ENCODE measurements at places on chromosomes 6 and 20. TPM values are rescaled to one million over a fixed set of nuclear protein-coding genes. Genes with fewer than 3 reads are reported as not detected.

MAPK14 gene
- 25.3 TPM for polyA plus RNA-seq

- DNase-seq, result no peak
Observed at GRCh38 chr20:13286607-13287006, 65.5 kb downstream of the ISM1 start.

- DNase-seq, result no peak
Observed at GRCh38 chr6:129130106-129130505, 247.2 kb downstream of the LAMA2 start.

- DNase-seq, result no peak
Observed at GRCh38 chr20:15917283-15917682, 656.0 kb downstream of the KIF16B start.

GRCh38 chr20:13231031-13231752, 10.1 kb downstream of the ISM1 start:
- no peak for DNase-seq

DNA sequence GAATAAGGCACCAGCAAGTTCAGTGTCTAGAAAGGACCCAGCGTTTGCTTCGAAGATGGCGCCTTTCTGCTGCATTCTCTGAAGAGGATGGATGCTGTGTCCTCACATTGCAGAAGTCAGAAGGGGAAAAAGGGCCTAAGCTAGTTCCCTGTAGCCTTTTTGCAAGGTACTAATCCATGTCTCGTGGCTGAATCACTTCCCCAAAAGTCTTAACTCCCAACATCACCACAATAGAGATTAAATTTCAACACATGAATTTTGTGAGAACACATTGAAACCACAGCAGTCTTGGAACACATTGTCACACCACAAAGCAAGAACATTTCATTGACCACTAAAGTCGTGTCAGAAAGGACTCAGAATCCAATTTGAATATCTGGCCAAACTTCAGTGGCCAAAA, 42.1 kb downstream of the KLHL31 start:
- DNase-seq, result no peak

- DNase-seq, result no peak
Observed at GRCh38 chr20:51276296-51276695, 253.4 kb upstream of the KCNG1 start.

GRCh38 chr6:144065213-144065660, 30.1 kb downstream of the SF3B5 start:
- DNase-seq, result no peak

DNA sequence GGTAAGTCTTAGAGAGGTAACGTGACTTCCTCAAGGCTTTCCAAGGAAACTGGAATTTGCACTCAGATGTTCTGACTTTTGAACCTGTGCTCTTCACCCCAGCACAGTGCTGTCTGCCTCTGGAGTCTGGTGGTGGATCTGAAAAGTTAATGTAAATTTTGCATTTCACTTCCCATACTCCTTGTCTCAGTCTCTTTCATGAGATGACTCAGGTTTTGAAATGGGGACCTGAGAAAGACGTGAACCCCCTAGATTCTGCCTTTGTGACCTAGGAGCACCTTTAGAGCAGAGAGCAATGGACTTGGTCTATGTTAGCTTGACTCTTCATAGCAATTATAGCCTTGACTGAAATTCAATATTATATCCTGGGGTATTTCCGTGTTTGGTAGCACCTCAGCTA, 223.0 kb downstream of the QKI start:
- no peak for DNase-seq
